ENCODE measurements at places on chromosomes 2 and 18.

DNA sequence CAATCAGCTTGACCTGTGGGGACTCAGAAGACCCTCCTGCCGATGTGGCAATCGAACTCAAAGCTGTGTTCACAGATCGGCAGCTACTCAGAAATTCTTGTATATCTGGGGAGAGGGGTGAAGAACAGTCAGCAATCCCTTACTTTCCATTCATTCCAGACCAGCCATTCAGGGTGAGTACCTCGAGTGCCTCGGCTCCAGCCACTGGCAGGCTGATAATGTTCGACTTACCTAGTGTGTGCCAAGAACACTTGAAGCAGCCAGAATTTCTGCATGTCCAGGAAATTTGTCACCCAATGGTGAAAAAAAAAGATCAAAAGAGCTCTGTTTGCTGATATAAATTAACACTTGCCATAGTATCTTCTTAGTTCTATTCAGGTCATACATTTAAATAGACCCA, 2.3 kb downstream of the LGALSL start:
- peaks cover 14% of the 10 kb centered on the region for H3K36me3 ChIP-seq
- H3K4me3 ChIP-seq, result no peak overlapping the region
- H3K4me1 ChIP-seq, result peaks cover 7% of the 10 kb centered on the region
- no peak overlapping the region for H3K27ac ChIP-seq

DNA sequence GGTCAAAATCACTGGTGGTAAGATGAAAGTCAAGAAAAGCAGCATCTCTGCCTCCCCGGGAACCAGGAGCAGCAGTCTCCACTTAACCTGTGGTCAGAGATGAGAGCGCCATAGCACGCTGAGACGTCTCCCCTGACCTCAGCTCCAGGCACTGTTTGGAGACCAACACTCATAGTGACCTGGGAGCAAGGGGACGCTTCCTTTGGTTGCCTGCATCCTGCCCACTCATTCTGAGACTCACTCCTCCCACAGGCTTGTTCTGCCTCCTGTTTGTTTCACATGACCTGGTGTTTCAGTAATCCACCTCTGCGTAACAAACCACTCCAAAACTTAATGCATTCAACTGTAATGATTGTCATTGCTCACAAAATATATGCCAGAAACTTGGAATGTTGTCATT, 139.3 kb downstream of the ACOXL start:
- H3K27me3 ChIP-seq, result no peaks in the 10 kb centered on the region
- H3K36me3 ChIP-seq, result no peaks in the 10 kb centered on the region
- no peak overlapping the region for H3K4me3 ChIP-seq

DNA sequence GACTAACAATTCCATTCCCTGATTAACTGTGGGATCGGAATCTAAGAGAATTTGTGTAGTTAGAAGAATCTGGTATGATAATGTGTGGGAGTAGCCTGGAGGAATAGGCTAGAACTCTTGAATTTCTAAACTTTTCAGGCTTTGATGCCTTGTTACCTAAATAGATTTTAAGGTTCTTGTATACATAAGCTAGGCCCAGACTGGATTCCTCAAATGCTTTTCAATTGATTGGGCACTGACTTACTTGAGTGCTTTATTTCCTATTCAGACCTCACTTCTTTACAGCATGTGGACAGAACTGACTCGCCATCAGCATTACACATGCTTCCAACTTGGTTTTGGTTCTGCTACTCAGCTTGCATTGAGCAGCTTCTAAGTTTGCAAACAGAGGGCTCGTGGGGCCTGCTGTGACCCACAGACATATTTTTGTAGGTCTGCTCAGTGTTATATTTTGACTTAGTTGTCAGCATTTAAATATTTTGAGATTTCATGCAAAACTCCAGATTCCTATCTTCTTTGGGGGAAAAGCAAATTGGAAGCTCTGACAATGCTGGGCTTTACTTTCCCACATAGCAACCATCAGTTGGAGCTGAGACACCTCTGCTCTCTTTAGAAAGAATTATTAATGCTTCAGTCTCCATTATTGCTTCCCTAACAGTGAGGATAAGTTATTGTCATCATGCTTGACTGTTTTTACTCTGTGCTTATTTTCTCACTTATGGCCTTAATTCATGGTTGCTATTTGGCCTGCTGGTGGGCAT, 5.7 kb downstream of the PARD3B start:
- no peak overlapping the region for H3K4me3 ChIP-seq
- no peaks in the 10 kb centered on the region for H3K27me3 ChIP-seq
- H3K4me1 ChIP-seq, result peaks cover 25% of the 10 kb centered on the region
- DNase-seq, result no peak

DNA sequence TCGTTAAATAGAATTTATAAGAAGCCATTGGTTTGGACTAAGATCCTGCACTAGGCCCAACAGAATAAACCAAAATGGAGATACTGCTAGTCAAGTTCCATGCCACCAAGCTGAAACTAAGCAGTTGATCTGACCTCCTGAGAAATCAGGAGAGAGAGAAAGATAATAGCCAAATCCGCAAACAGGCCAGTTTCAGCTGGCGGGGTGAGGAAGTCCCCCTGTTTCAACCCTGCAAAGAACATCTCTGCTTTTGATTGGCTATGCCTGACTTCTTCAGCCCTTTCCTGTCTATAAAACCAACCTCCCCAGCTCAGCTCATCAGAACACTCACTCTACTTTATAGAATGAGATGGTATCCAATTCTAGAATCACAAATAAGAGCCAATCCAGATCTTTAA, 543.3 kb upstream of the ID2 start:
- DNase-seq, result no peak
- H3K36me3 ChIP-seq, result no peaks in the 10 kb centered on the region
- no peaks in the 10 kb centered on the region for H3K27me3 ChIP-seq
- peaks cover 2% of the 10 kb centered on the region for H3K4me1 ChIP-seq
- no peak overlapping the region for H3K4me3 ChIP-seq

GRCh38 chr2:238947920-238948710, 100.2 kb downstream of the TWIST2 start:
- DNase-seq, result no peak
- H3K4me3 ChIP-seq, result no peak overlapping the region
- H3K36me3 ChIP-seq, result no peaks in the 10 kb centered on the region
- H3K27ac ChIP-seq, result no peak overlapping the region
- H3K27me3 ChIP-seq, result no peaks in the 10 kb centered on the region
